Right kidney (tissue), 9 donors: ENCODE measurements at places on chromosomes 2 and 18.

DNA sequence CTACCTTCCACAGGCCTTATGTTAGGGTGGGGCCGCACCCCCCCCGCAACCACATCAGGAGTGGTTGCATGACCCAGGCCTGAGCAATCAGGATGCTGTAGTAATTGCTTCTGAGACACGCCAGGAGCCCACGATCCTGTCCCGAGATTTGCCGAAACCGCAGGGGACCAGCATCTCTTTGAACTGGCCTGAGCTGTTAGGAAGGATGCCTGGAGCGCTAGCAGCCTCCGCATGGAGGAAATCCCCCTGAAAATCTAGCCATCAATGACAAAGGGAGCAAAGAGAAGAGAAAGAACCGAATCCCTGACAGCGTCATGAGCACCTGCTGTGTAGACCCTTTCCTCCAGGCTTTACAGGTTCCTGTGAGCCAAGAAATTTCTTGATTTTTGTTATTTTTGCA, 8.7 kb upstream of the TEX44 start:
- no peak for DNase-seq

DNA sequence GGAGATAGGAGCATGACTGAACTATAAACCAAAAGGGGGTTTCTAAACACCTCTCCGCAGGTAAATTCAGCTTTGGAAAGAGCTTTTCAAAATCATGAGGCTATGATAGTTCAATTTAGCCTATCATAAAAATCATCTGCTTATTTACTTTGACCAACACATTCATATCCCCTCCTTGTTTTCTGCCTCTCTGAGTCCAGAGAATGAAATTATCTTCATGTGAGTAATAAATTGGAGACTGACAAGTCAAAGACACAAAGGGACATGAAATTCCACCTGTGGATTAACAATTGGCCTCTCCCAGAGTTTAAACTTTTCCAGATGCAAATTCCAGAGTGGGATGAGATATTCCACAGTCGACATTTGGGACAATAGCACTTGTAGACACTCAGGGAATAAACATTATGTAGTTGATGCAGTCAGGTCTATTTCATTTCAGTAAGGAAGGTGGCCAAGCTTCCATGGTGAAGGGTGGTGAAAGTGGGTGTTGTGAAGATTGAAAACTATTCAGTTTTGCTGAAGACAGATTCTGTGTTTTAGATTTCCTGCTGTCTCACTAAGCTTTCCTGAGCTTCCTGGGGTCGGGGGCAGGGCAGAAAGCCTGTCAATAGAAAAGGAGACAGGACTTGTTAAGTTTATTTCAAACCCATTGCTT, 84.7 kb downstream of the CDC42EP3 start:
- no peak for DNase-seq

- no peak for DNase-seq
Measured at GRCh38 chr2:79782576-79783452, 270.0 kb downstream of the CTNNA2 start.

GRCh38 chr2:12616456-12617156, 100.1 kb upstream of the TRIB2 start:
- no peak for DNase-seq

DNA sequence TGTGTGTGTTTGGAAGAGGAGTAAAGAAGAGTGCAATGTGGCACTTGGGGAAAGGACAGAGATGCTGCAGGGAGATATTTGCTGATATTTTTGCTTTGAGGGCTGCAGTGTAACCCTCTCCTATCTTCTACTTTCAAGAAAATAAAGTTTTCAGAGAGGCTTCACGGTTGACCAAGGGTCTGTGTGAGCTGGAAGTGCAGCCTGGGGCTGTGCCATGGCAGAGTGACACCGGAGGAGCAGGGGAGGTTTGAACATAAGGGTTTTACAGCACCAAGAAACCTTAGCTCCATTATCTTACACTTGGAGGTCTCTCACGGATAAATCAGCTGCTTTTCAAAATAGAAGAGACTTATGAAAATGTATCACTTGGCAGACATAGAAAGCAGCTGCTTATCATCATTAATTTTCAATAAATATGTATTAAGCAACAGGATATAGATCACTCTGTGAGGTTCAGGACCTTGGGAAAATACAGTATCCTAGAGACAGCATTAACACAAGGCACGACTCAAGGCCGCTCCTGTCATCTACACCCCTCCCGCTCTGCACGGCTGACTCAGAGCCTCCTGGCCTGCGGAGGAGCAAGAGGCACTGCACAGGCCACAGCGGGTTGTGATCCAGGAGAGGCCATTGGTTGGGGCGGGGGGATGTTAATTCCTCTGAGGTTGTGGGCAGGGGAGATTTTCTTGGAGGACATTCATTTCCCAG, 127.8 kb downstream of the COPS8 start:
- no peak for DNase-seq

DNA sequence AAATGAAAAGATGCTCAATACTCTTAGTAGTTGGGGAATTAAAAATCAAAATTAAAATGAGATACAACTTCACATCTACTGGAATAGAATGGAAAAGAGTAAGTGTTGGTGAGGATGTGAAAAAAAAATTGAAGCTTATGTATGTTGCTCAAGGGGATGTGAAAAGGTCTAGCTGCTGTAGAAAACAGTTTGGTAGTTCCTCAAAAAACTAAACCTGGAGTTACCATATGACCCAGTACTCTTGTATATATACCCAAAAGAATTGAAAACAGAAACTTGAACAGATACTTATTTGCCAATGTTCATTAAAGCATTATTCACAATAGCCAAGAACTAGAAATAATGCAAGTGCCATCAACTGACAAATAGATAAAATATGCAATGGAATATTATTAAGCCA, 208.4 kb downstream of the FIGN start:
- DNase-seq: no peak

- DNase-seq: no peak
Measured at GRCh38 chr2:227038550-227039189, 125.3 kb downstream of the COL4A4 start.

DNA sequence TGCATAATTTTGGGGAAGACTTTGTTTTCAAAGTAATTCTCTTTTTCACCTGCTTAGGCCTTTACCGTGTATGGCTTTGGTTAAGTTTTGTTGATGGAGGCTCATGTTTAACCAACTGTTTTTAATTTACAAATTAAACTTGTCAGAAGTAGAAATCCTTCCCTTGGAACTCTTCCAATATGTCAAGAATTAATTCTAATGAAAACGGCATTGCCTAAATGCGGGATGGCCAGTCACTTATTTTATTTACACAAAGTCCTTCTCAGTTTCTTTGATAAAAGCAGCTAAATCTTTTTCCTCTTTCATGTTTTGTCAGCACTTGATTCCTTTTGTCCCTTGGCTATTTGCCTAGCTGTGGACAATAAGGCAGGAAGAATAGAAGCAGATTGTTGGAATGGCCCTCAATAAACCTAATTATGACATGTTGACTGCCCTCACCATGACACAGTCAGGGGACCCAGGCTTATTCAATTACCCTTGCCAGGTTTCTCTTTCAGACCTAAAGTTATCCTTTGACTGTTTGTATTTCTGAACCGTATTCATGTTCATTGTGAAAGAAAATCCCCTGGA, 26.3 kb downstream of the PAX3 start:
- no peak for DNase-seq
